Fibroblast of upper back skin (primary cell): ENCODE measurements at places on chromosomes 2 and 18.

DNA sequence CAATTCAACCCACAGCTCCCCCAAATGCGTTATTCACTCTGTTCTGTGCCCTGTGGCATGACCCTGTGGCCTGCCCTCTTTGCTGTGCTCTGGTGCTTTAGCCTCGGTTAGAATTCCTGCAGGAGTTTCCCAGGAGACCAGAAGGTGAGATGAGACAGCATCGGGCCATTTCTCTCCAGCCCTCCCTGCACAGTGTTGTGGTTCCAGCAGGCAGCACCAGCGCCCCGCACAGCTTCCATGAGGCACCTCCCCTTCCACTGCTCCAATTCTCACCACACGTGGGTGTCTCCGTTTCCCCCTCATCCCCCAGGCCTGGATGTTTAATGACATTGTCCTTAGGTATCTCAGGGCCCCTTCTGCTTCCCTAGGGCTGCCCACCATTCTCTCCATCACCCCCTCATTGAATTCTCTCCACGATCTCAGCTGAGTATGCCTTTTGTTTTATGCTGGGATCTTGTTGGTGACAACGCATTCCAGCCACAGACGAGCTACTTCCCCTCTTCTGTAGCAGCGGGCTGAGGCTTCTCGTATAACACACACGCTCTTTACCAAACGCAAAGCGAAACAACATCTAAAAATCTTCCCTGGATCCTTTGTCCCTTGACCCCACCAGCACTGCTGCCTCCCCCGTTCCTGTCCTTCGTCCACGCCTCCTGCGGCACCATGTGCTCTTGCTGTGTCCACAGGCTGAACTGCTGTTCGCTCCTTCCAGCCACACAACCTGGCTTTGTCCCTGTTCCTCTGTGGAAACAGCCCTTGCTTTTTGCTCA, 35.1 kb downstream of the ACKR3 start:
- no peak for DNase-seq

- no peak for DNase-seq
Observed at GRCh38 chr2:173785813-173786212, 179.4 kb downstream of the SP3 start.

GRCh38 chr2:110101280-110101844, 14.3 kb downstream of the MALL start:
- DNase-seq, result peak; percentile 100

GRCh38 chr2:235979037-235979436, 189.1 kb downstream of the GBX2 start:
- DNase-seq, result no peak

DNA sequence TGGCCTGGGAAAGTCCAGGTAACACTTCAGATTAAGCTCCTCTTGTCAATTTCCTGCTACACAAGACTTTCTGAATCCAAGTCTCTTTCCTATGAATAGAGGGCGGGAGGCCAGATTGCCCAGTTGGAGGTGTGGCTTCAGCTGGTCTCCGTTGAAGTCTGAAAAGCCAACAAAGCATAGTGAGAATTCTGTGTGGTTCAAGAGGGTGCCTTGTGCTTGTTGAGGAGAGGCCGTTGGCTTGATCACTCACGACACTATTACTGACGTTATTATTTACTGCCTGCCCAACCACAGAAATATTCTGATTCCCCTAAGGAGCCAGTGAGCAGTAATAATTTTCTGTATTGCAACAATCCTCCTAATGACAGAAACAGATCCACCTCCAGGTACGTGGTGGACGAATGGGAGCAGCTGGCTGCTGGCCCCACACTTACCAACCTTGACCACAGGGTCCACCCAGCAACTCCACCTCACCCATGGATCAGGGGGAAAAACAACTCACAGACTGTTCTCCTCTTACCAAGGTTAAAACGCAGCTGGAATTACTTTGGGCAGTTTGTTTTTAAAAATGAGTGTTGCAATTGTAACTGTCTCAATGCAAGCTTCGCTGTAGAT, 21.9 kb downstream of the NRP2 start:
- DNase-seq, result peak; percentile 88

DNA sequence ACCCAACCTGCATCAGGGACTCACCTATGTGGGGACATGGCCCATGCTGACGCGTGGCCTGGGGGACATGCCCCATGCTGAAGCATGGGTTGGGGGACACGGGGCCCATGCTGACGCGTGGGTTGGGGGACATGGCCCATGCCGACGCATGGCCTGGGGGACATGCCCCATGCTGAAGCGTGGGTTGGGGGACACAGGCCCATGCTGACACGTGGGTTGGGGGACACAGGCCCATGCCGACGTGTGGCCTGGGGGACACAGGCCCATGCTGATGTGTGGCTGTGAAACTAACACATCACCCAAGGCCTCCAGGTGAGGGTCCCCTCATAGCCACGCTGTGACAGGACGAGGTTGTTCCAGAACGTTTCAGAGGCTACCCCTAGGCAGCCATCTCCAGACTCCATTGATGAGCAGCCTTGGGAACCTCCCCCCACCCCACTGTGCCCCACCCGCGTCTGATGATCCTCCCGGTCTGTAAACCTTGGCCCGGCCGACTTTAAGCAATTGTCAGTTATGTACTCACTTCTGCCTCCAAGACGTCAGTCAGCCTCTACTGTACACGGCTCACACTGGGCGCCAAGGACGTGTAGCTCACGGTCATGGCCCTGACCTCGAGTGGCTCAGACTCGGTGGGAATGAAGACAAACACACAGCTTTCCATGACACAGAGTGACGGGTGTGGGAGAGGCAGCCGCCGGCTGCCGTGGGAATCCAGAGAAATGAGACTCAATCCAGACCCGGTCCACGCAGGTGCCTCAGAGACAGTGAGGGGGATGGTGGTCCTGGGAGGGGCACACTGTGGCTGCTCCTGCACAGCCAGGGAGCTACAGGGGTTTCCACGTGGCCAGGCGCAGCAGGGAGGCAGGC, 50.2 kb upstream of the SLC66A3 start:
- no peak for DNase-seq

- DNase-seq, result no peak
Observed at GRCh38 chr2:31028417-31028816, 109.8 kb downstream of the GALNT14 start.

DNA sequence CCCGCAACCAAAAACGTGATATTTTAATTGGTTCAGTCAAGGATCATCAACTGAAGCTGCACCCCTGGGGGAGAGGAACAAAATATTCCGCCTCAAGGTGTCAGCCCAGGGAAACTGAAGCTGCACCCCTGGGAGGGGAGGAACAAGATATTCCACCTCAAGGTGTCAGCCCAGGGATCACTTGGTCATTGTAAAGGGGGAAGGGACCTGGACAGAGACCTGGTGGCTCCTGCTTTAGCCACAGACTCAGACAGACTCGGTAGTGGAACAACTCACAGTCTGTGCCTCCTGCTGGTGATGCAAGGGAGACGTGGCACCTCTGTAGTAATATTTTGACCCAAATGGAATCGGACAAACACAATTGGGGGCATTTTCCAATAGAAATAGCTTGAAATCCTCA, 75.1 kb downstream of the GBX2 start:
- no peak for DNase-seq

GRCh38 chr2:239184179-239184578, 216.6 kb downstream of the HDAC4 start:
- no peak for DNase-seq

GRCh38 chr2:170968205-170969003, 39.4 kb downstream of the GORASP2 start:
- no peak for DNase-seq

DNA sequence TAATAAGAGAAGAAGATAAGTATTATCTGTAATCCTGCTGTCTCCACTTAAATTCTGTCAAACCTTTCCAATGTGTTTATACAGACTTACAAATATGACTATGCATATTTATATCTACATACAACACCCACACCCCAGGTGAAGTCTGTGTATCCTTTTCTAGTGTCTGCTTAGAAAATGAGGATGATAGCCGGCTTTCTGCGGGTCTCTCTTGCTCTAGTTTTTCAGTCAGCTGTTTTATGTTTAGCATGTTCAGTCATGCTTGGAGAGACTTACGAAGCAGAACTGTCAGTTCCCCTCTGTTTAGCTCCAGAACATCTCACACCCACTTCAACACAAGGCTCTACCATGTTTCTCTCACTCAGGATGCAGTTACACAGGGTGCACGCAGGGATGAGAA, 137.3 kb upstream of the NFATC1 start:
- DNase-seq, result no peak

GRCh38 chr2:151760139-151760650, 25.9 kb upstream of the NEB start:
- DNase-seq, result no peak

GRCh38 chr18:63741769-63742168, 33.4 kb upstream of the SERPINB7 start:
- peak; percentile 57 for DNase-seq

DNA sequence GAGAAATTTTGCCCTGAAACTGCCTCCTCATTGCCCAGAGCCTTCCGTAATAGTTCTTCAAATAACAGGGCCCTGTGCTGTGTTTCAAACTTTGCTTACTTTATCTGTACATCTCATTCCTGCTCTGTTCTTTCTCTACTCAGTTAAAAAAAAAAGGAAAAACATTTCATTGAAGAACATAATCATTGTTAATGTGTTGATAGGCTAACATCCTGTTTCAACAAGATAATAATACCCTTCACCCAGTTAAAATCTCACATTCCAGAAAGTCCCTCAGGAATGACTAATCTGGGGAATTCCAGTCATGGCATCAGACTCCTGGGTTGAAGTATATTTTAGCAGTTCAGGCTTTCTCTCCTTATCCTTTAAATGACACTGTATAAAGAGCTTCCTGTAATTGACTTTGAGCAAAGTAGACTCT, 45.6 kb upstream of the ITGAV start:
- DNase-seq, result peak; percentile 92

DNA sequence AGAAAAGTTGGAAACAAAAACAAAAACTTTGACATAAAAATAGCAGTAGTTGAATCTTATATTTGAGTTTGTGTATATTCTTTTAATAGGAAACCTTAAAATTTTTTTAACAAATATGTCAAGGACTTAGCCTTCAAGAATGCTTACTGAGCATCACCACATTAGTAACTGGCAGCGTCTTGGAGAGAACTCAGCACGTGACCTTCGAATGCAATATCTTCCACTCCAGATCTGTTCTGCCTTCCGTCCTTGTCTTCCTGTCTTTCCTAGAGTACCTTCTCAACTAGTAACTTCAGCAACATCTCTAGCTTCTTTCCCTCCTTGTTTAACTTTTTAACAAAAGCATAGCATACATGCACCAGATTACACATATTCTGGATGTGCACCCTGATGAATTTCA, 972 bp downstream of the RSAD2 start:
- no peak for DNase-seq

GRCh38 chr18:12883372-12883683, 709 bp downstream of the PTPN2 start:
- DNase-seq, result peak; percentile 7

DNA sequence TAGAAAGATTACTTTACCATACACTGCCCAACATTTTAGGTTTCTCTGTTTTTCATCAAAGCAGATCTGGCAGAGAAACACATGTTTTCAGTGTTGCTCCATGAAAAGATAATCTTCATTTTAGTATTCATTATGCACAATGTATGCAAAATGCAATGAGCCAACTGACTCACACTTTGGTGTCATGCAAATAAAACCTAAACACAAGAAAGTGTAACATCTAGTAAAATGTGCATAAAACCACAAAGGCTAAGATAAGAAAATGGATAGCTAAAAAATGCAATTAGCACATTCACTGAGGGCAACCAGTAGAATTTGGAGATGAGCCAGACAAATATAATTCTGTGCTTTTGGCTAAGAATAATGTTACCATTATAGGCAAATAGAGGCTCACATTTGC, 203.5 kb upstream of the UBE2E3 start:
- DNase-seq, result peak; percentile 70

- DNase-seq, result no peak
Observed at GRCh38 chr2:8253781-8254180, 428.1 kb upstream of the ID2 start.

GRCh38 chr18:12441475-12442034, 33.8 kb downstream of the PRELID3A start:
- no peak for DNase-seq

DNA sequence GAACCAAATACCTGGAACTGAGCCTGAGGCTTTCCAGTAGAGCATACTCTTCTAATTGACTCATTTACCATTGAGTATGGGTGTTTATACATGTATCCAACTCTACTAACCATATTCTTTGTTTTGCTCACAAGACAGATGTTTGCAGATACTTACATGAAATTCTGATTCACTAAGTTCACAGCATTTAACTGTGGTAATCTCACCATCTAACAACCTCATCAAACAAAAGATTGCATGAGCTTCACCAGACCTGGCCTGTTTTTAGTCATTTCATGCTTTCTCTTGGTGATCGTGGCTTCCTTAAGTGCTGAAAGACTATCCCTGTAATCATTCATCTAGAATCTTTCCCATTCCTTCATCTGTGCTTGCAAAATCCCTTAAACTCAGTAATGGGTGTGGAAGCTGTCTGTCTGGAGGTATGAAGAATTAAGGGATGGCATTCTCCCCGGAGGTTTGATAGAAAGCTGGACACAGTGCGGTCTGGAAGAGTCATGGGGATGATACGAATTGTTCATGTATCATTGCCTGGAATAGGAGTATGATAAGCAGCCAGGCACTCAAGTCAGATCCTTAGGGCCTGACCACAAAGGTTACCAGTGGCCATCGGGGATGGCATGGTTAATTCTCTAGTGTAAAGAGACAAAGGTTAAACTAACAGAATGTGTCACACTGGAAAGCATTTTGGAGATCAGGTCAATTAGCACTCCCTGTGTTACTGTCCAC, 42.0 kb upstream of the IL1R1 start:
- DNase-seq, result peak; percentile 95

DNA sequence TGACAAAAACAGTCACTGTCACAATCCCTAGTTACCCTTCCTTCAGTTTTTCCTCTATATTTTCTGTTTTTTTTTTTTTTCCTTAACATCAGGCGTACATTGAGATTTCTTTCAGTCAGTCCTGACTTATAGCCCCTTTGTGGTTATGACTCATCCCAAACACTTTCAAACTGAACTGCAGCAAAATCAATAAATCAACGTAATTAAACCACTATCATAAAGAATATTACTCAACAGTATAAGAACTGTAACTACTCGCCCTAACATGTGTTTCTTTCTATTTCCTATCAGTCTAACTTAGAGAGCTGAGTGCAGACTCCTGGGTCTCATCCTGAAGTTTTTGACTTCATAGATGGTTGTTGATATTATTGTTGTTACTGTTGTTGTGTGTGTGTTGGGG, 523.5 kb downstream of the LRRTM4 start:
- peak; percentile 13 for DNase-seq

DNA sequence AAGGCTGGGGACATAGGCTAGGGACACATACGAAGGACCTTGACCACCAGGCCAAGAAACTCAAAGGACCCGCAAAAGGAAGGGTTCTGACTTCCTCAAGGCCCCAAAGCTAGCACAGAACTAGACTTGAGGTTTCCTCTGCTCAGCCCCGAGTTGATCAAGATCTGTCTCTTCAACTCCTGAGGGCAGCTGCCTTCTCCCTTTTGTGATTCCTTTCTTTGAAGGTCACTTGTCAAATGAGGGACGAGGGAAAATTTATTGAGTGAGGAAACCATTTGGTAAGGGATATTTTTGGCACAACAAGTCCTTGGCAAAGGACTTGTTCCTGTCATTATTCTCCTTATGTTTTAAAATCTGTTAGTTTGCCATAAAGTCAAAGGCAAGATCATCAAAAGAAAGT, 12.3 kb upstream of the ROCK2 start:
- no peak for DNase-seq
